Globus pallidus (tissue), 1 donor: ENCODE measurements at places on chromosomes 5 and 9.
A peak's percentile ranks its signal among the peaks of the same experiment; 100 is the strongest.

DNA sequence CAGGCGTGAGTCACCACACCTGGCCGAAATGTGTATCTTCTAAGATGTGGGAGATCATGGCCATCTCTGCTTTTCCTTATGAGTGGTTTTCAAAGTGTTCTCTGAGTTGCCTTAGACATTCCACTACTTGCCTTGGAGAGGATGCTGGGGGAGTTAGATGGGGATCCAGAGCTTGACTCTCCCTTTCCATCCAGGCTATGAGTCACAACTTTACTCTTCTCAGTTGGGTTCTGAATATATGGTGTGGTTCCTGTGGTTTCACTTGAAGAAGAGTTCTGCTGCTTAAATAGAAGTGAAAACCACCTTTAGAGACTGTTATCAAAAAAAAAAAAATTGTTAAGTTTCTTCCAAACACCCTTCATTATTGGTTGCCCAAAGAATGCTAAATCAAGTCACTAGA, 217.6 kb downstream of the ZNF608 start:
- DNase-seq = no peak

- peak; percentile 95 for DNase-seq
These were observed 233.9 kb upstream of the ZNF608 start for GRCh38 chr5:124980163-124980941.

GRCh38 chr9:18675332-18675731, 201.4 kb downstream of the ADAMTSL1 start:
- DNase-seq = no peak

GRCh38 chr9:127569886-127570401, 42.1 kb upstream of the STXBP1 start:
- no peak for DNase-seq

DNA sequence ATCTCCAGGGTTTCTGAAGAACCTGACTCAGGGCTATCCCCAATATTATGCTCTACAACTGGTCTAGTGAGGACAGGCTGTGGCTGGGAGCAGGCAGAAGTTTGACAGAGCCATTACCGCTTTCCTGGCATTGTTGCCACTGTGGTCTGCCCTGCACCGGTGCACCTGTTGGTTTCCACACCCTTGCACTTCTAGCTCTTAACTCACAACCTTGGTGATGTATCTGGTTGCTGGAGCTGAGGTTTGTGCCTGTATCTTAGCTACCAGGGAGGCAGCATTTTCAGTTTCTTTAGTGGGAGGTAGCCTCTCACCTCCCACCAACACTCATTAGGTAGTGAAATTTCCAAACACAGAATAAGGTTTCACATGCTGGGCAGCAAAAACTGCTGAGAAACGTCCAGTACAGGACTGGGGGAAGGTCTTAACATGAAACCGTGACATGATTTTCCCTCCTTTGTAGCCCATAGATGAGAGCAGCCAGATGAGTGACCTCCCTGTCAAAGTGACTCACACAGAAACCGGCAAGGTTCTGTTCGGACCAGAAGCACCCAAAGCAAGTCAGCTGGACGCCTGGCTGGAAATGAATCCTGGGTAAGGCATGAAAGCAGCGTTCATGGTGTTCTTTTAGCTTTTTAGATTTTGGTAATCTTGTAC, 57.7 kb downstream of the SMARCA2 start:
- no peak for DNase-seq

GRCh38 chr5:126015235-126016181, 407.7 kb upstream of the GRAMD2B start:
- DNase-seq = peak; percentile 53

DNA sequence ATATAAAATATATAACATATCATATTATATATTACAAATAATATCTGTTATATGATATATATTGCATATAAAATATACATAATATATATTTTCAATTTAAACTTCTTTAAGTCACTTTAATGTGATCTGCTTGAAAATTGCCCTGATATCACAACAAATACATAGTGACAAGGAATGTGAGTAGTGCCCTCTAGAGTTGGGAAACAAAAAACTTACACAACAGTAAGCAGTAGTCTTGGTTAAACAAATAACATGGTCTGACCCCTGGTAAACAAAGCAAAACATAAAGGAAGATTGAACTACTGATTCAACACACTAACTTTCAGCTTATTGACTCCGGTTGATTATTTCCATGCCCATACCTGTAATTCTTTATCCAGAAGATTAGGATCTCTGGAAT, 188.3 kb upstream of the NMUR2 start:
- DNase-seq = peak; percentile 19
